ENCODE measurements at places on chromosomes 1 and 21.

DNA sequence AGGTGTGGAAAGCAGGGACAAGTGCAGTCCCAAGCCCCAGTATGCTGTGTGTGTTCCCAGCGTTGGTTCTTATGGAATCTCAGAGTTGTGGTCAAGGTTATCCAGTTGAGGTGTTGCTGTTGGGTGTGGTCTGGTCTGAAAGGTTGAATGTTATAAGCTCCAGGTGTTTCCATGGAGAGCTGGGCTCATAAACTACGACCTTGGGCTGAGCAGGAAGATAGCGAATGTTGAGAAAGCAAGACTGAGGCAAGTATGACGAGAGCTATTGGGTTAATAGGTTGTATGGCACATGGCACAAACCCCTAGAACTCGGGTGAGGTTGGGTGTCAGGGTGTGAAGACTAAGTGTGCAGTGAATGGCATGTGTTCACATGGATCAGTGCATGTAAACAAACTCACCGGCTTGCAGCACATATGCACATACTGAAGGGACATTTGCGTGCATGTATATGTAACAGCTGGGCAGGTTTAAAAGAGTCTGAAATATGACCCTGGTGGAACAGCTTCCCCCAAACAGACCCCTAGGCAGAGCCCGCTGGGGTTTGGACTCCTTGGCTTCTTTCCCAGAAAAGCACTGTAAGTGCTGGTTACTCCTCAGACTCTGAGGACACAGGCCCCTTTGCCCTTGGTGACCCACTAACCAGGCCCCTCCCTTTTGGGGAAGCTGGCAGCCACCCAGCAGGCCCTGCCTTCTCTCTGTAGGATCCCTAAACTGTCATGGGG is 117.5 kb downstream of the NAV1 start:
- no peak for DNase-seq

GRCh38 chr21:42010507-42011495 is 641 bp upstream of the ZBTB21 start:
- peak; percentile 30 for DNase-seq

DNA sequence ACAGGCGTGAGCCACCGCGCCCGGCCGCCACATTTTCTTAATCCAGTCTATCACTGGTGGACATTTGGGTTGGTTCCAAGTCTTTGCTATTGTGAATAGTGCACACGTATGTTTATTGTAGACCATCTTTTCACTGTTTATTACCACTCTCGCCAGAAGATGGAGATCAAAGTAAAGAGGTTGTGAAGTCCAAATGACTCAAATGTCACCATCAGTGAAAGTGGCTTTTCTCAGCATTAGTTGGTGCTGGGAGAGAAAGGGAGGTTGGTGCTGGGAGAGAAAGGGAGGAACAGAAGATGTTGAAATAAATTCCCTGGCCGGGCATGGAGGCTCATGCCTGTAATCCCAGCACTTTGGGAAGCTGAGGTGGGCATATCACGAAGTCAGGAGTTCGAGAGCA is 10.4 kb upstream of the UHMK1 start:
- DNase-seq, result no peak

GRCh38 chr1:153397924-153398651 is 7.2 kb upstream of the S100A8 start:
- DNase-seq, result no peak

DNA sequence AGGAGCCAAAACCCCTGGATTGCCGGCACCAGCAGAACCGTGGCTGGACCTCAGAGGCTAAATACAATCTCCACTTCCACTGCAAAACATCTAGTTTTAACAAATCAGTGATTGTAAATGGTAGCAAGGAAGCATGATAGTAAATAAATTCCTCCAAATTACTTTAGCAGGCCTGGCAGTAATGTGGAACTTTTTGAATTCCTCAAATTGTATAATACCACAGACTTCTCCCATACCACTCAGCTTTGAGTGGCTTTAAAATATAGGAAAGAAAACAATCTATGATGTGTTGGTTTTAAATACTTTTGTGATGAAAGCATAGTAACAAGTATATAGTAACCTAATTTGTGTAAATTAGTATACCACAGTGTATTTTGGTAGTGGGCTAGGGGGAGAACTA is 34.1 kb downstream of the NIBAN1 start:
- DNase-seq, result no peak

DNA sequence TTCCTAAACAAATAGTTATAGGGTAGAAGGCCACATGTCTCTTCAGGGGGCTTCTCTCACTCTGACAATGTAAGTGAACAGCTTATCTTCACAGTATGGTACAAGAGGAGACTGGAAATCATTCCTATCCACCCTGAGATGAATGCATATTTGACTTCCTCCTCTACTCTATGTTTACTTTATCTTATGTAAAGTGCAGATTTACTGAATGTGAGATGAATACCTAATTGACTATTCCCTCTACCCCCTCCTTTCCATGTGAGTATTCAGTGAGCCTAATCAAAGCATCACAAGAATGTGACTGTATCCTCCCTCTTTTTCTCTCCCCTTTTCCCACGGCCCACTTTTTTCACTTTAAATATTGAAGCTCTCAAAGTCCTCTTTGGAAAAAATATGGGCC is 132.5 kb downstream of the BACH1 start:
- no peak for DNase-seq
